CD4-positive, alpha-beta T cell treated with Interferon gamma for 1 hour (primary cell): ENCODE measurements at places on chromosomes 3 and 15.

DNA sequence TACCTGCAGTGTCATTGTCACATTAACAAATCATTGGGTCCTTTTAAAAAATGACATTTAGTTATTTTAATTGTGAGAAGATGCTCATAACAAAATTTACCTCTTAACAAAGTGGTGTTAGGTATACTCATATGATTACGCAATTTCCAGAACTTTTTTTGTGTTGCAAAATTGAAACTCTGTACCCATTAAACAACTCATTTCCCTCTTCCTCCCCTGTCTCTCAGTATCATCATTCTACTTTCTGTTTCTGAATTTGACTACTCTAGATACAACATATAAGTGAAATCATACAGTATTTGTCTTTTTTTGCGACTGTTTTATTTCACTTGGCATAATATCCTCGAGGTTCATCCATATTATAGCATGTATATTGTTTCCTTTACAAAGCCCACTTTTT lies 58.7 kb upstream of the CHST2 start:
- DNase-seq = no peak

- DNase-seq = no peak
Observed at GRCh38 chr3:123119802-123120201, 53.0 kb downstream of the PDIA5 start.

- DNase-seq = no peak
Observed at GRCh38 chr3:104556372-104557078, 810.2 kb upstream of the ALCAM start.

DNA sequence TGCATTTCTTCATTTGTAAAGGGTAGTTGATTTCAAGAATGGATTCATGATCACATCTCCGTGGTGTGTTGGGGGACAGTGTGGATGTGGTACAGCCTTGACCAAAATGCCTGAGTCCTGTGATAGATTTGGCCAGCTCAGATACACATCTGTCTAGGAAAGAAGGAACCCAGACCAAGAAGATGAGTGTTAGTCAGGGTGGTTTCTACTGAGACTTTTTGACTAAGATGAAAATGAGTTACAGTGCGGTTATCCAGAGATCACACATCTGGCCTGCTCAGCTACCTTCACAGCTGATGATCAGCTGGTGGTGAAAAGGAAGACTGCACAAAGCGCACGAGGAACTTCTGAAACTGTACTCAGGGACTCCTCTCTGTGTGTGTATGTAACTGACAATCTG lies 68.0 kb downstream of the FNDC3B start:
- DNase-seq = peak; percentile 55

DNA sequence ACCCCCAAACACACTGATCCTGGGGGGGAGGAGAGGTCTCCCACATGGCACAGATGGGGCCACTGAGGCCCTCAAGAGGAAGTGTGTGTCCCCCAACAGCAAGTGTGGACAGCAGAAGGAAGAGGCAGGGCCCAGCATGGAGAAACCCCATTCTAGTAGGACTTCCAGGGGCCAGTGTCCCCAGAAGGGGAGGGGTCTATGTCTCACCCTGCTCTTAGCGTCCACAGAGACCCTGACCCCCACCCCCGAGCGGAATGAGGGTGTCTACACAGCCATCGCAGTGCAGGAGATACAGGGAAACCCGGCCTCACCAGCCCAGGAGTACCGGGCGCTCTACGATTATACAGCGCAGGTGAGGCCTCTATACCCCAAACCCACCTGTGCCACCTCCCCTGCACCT lies 35.3 kb downstream of the TSPAN3 start:
- DNase-seq = no peak

DNA sequence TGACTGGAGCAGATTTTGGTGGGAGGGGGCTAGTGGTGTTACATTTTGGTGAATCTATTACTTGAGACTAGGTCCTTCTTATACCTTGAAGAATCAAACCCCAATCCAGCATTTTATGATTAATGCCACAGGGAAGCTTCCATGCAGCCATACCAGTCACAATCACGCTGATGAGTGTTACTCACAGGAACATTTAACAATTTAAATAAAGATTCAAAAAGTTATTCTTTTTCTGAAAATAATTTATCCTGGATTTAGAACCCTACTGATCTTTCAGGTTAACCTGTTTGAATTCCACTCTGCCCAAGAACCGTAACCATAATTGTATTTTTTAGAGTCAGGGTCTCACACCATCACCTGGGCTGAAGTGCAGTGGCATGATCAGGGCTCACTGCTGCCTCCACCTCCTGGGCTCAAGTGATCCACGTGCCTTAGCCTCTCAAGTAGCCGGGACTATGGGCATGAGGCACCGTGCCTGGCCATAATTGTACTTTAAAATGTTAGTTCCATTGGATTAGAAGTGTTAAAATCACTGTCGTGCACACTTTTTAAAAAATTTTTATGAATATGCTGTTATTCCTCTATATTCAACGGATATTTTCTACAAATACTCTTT lies 929 bp upstream of the MTMR10 start:
- no peak for DNase-seq

DNA sequence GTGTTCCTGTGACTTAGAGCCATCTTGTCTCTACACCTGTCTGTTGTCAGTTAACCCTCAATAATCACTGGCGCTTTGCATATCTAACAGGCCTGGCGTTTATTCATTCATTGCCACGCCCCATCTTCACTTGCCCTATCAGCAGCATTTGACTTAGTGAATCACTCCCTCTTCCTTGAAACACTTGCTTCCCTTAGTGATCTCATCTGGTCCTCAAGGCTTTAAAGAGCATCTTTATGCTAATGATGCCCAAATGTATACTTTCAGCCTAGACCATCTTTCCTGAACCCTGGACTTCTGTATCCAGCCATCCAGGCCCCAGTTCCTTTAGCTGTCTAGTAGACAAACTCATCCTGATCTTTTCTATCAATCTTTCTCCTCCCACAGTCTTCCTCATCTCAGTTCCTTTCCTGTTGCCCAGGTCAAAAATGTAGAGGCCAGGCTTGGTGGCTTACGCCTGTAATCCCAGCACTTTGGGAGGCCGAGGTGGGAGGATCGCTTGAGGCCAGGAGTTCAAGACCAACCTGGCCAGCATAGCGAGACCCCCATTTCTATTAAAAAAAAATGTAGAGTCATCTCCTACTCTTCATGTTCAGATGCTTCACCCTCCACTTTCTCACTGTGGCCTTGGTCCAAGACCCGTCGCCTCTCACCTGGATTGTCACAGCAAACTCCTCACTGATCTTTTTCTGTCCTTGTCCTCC lies 1.4 kb upstream of the IGDCC4 start:
- no peak for DNase-seq

GRCh38 chr3:135652388-135652787 lies 313.1 kb upstream of the PPP2R3A start:
- DNase-seq = no peak

DNA sequence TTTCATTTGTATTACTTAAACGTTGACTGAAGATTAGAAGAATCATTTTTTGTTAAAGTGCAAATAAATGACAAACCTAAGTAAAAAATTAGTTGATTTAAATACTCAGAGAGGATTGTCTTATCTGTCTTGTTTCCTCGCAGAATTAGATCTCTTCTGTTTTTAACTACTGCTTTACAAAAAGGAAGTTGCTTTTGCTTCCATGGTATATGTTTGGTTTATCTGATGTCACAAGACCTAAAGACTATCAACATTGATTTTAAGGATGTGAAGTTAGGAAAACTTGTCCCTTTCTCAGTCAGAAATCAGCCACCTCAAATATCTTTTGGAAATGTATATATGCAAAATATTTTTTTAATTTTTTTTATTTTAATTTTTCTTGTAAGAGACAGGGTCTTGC lies 28.7 kb downstream of the GPR171 start:
- DNase-seq = no peak

DNA sequence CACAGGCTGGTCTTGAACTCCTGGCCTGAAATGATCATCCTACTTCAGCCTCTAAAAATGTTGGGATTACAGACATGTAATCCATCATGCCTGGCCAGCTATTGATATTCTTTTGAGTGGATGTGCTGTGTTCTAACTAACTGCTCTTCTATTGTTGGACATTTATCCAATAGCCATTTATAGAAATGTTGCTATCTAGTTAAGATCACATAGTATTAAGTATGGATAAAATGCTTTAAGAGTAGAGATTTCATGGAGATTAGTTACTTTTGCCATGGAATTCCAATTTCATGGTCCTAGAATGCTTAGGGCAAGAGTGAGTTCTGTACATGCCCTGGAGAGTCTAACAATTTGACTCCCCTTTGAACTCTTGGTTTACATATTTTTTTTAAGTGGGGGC lies 10.9 kb downstream of the FAM81A start:
- DNase-seq = no peak
